ENCODE measurements at places on chromosomes 1 and 21. TPM values are rescaled to one million over a fixed set of nuclear protein-coding genes. Genes with fewer than 3 reads are reported as not detected.

The KCNJ9 gene
- 0.07 TPM for total RNA-seq

DNA sequence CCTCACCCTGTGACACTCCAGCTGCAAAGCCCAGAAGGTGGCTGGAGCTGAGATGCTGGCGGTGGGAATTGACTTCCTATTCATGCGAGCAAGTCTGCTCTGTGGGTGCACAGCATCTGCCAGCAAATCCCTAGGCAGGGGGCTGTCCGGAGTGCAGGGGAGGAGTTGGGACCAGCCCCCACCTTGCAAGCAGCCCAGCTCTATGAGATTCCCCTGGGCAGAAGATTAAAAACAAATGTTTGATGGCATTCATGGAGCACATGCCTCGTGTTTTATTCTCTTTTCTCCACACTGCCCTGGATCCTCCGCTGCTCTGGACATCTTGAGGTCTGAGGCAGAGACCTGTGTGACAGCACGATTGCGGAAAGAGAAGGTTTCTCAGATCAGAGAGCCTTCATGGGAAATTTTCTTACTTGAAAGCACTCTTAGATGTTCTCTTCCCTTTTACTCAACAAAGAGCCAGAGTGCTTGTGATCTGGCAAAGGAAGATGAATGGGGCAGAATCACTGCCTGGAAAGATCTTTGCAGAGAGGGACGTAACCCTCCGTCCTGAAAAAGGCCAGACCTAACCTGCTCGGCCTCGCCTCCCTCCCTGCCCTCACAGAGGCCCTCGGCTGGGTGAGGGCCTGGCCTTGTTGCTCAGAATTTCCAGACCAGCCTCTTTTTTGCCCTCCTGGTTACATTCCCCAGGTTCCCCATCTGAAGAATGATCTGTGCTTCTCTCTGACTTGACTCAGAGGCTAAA is 597.1 kb downstream of the KIF26B start:
- no peaks in the 10 kb centered on the region for H3K36me3 ChIP-seq
- no peaks in the 10 kb centered on the region for H3K4me1 ChIP-seq
- H3K27ac ChIP-seq = no peak overlapping the region

DNA sequence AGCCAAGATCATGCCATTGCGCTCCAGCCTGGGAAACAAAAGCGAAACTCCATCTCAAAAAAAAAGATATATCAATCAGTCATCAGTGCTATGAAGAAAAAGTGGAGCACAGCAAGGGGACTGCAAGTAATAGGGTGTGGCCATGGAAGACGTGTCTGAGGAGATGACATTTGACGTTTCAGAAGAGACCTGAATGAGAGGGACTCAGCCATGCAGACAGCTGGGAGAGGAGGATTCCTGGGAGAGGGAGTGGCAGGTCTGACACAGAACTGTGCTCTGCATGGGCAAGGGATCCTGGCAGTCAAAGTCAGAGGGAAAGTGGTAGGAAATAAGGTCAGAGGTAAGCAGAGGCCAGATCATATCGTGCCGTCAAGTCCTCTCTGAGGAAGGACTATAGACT is 3.3 kb downstream of the LAX1 start:
- H3K27ac ChIP-seq = peak overlapping the region; percentile 88
- H3K27me3 ChIP-seq = no peaks in the 10 kb centered on the region
- H3K4me1 ChIP-seq = peaks cover 32% of the 10 kb centered on the region

The CTPS1 gene
- total RNA-seq = 69.9 TPM

DNA sequence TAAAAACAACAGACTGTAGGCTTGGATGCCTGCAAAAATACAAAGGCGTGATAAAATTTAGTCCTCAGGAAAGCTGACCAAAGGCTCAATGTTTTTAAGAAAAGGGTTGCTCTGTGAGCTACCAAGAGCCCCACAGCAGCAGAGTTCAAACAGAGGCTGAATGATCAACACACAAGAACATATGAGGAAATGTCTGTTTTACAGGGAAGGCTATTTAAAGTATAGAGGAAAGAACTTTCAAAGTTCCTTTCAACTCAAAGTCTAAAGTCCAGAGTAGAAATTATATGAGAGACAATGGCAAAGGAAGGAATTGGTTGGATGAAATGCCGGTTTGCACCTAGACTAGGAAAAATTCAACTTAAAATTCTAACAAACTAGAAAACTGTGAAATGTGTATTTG is 8.6 kb downstream of the CLSTN1 start:
- no peaks in the 10 kb centered on the region for H3K27me3 ChIP-seq
- no peak overlapping the region for H3K4me3 ChIP-seq
- DNase-seq = no peak
- no peak overlapping the region for H3K27ac ChIP-seq
- peaks cover 15% of the 10 kb centered on the region for H3K4me1 ChIP-seq
- H3K36me3 ChIP-seq = peaks cover 17% of the 10 kb centered on the region

- H3K27me3 ChIP-seq = no peaks in the 10 kb centered on the region
- H3K4me1 ChIP-seq = no peaks in the 10 kb centered on the region
- peak overlapping the region; percentile 64 for H3K4me3 ChIP-seq
- no peaks in the 10 kb centered on the region for H3K36me3 ChIP-seq
- H3K27ac ChIP-seq = no peak overlapping the region
- no peak for DNase-seq
Measured at GRCh38 chr1:109249654-109250401, 489 bp downstream of the CELSR2 start.

DNA sequence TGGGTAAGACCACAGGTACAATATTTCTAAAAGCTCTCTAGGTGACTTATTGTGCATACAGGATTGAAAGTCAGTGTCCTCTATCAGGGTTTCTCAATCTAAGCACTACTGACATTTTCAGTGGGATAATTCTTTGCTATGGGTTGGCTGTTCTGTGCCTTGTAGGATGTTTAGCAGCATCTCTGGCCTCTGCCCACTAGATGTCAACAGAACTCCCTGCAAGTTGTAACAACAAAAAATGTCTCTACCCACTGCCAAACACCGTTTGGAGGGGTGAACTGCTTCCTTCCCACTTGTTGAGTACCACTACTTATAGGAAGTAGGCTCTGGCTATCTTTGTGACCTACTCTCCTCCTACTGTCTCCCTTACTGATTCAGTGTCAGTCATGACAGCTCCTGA is 90.1 kb upstream of the ZRANB2 start:
- no peaks in the 10 kb centered on the region for H3K4me1 ChIP-seq
- H3K4me3 ChIP-seq = no peak overlapping the region
- no peak for DNase-seq
- no peaks in the 10 kb centered on the region for H3K36me3 ChIP-seq
- no peak overlapping the region for H3K27ac ChIP-seq

GRCh38 chr21:42171091-42172053 is 47.6 kb upstream of the ABCG1 start:
- peak overlapping the region; percentile 90 for H3K27ac ChIP-seq
- H3K4me3 ChIP-seq = peak overlapping the region; percentile 33
- peaks cover 23% of the 10 kb centered on the region for H3K4me1 ChIP-seq
- H3K27me3 ChIP-seq = no peaks in the 10 kb centered on the region
- no peaks in the 10 kb centered on the region for H3K36me3 ChIP-seq

DNA sequence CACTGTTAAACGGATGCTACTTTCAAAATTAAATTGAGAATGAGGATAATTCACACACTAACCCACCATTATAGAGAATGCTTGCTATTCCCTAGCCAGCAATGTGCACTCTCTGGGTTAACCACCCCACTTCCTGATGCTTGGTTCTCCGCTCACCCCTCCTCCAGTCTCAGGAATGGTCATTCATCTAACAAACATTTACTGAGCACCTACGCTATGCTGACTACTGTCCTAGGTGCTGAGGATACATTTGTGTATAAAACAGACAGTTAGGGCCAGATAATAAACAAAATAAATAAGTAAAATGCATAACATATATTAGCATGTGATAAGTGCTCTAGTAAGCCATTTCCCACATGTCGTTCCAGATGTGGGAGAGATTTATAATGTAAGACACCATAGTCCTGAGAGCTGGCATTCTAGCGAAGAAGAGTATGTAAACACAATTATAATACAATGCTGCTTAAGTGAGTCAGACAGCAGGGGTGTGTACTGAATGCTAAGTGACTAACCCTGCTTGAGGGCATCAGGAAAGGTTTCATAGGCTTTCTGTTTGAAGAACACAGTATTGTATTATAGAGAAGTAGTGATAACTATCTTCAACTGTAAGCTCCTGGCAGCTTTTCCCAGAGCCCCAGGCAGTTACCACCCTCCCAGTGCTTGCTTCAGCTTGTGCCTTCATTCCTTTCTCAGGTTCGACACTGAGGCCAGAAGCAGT is 126.7 kb upstream of the CACHD1 start:
- DNase-seq = peak; percentile 97
- H3K36me3 ChIP-seq = peaks cover 6% of the 10 kb centered on the region
- H3K27me3 ChIP-seq = no peaks in the 10 kb centered on the region
- H3K4me3 ChIP-seq = peak overlapping the region; percentile 33
- peak overlapping the region; percentile 83 for H3K27ac ChIP-seq

GRCh38 chr1:119222271-119222670 is 81.8 kb upstream of the WARS2 start:
- no peak for DNase-seq
- H3K4me1 ChIP-seq = no peaks in the 10 kb centered on the region
- no peaks in the 10 kb centered on the region for H3K27me3 ChIP-seq
- H3K4me3 ChIP-seq = no peak overlapping the region
- peaks cover 6% of the 10 kb centered on the region for H3K36me3 ChIP-seq

DNA sequence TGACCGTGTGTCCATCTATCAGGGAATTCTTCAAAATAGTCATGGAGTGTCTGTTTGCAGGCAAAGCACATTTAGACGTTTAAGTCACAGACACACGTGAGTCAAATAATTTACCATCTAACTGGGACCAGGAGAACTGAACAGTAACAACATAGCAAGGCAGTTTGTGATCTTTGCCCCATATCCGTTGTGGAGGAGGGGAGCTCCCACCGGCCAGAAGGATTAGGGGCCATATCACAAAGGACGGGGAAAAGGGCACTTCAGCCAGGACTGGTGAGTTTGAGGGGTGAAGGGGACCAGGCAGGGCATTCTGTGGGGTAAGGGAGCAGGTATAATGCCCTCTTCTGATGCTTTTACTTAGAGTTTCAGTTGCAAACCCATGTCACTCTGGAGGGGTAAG is 22.9 kb downstream of the ELAPOR1 start:
- no peak for DNase-seq
- no peak overlapping the region for H3K4me3 ChIP-seq
- H3K27ac ChIP-seq = no peak overlapping the region

DNA sequence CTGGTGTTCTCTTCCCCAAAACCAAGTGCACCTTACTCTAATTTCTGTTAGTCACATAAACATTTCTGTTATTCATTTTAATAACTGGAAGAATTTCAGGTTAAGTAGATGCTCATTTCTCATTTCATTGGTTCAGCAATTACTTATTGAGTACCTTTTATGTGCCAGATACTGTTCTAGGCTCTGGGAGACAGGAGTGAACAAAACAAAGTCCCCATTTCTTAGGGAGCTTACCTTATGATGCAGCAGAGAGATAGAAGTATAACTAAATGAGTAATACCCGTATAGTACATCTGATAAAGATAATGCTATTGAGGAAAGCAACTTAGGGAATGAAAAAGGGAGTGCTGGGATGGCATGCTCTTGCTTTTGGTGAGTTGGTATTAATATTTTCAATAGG is 33.7 kb downstream of the LRRC8C start:
- no peak overlapping the region for H3K4me3 ChIP-seq
- H3K36me3 ChIP-seq = no peaks in the 10 kb centered on the region
- H3K27me3 ChIP-seq = no peaks in the 10 kb centered on the region
- H3K27ac ChIP-seq = no peak overlapping the region

- DNase-seq = no peak
- H3K27ac ChIP-seq = no peak overlapping the region
- H3K4me3 ChIP-seq = no peak overlapping the region
- H3K27me3 ChIP-seq = no peaks in the 10 kb centered on the region
Measured at GRCh38 chr21:16058896-16059295, 329.1 kb downstream of the USP25 start.

- no peak for DNase-seq
- no peak overlapping the region for H3K4me3 ChIP-seq
- no peak overlapping the region for H3K27ac ChIP-seq
Measured at GRCh38 chr1:64881281-64881680, 85.1 kb downstream of the JAK1 start.

The FAM163A gene
- not detected for total RNA-seq

DNA sequence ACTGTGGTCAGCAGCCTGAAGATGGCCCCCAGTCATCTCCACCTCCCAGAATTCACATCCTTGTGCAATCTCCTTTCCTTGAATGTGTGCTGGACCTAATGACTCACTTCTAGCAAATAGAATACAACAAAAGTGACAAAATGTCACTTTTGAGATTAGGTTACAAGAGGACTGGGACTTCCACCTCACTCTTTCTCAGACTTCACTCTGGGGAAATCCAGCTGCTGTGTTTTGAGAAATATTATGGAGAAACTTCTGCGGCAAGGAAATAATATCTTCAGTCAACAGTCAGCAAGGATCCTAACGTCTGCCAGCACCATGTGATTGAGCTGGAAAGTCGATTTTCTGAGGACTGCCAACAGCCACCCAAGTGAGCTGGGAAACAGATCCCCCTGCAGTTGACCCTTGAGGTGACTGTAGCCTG is 70.5 kb upstream of the GADD45A start:
- peak overlapping the region; percentile 57 for H3K27ac ChIP-seq
- peaks cover 36% of the 10 kb centered on the region for H3K4me1 ChIP-seq
- no peak overlapping the region for H3K4me3 ChIP-seq
- DNase-seq = peak; percentile 77
- H3K36me3 ChIP-seq = no peaks in the 10 kb centered on the region
- no peaks in the 10 kb centered on the region for H3K27me3 ChIP-seq

The ZBTB21 gene
- 21.5 TPM for total RNA-seq

DNA sequence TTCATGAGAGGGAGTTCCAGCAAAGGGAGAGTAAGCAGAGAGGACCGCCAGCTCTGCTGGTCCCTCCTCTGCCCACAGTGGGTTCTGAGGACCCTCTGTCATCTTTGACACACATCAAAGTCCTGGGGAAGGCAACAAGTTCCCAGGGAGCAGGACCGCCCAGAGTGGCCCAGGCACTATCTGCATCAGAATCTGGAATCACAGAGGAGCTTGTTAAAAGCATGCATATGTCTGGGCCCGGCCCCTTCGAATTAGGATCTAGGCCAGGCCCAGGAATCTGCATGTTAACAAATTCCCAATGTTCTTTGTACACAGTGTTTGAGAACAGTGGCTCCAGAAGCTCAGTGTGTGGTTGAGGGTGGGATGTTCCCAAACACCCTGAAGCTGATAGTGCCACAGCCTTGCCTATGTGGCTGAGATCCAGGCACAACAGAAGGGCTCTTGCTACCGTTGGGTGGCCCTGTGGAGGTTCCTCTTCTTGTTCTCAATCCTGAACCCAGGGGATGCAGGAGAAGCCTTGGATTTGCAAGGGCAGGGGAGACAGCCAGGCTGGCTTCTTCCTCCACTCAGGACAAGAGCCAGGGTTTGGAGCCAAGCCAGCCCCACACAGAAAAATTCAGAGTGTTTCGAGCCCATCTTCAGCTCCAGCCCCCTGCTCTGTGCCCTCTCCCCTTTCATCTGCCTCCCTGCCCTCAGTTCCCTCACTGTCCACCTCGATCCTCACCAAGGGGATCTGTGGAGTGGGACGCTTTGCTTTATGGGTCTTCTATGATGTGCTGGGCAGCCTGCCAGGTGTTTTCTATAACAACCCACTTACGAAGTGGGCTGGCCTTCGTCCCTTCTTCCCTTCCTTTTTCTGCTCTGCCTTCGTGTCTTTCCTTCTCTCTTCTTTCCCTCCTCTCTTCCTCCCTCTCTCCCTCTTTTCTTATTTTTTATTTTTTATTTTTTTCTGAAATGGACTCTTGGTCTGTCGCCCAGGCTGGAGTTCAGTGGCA is 129.0 kb upstream of the TMPRSS2 start:
- H3K4me3 ChIP-seq = no peak overlapping the region
- H3K27ac ChIP-seq = peak overlapping the region; percentile 52
- peaks cover 63% of the 10 kb centered on the region for H3K4me1 ChIP-seq
- no peak for DNase-seq
- no peaks in the 10 kb centered on the region for H3K27me3 ChIP-seq

- H3K36me3 ChIP-seq = no peaks in the 10 kb centered on the region
- H3K27me3 ChIP-seq = no peaks in the 10 kb centered on the region
- no peak overlapping the region for H3K27ac ChIP-seq
- no peaks in the 10 kb centered on the region for H3K4me1 ChIP-seq
- H3K4me3 ChIP-seq = no peak overlapping the region
Measured at GRCh38 chr1:97004743-97005142, 283.2 kb downstream of the PTBP2 start.

Data from MCF 10A (cell line).